ENCODE measurements at places on chromosomes 7 and 10.

DNA sequence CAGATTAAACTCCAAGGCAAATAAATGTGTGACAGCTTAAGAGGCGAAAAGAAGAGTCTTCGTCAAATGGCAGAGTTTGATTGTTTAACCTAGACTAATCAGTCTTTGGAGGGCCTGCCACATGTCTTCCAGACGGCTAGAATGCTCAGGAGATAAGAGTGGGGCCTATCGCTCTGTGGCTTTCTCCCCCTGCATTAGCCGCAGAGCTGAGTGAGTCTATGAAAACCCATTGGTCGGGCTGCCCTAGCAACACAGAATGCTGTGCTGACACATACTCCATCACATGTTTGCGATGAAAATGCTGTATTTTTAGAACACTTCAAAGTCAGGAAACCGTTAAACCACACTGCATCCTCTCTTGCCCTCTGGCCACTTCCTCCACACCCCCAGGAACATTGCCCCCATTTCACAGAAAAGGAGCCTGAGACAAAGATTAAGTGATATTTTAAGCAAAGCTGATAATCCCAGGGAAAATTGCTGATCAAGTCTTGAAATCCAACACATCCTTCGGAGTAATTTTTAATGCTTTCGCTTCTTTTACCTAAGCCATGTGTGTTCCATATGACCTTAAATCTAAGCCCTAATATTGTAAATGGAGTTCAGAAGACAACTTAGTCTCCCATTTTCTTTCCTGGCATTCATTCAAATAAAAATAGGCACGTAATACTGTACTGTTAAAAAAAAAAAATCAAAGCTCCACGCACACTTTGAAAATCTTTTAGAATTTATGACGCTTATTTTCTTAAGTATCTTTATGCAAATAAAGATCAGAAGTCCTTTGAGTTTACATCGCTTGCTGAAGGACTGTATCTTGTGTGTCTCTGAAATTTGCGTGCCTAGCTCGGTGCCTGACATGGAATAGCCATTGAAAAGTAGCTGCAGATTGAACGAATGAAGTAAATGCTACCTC, 161.2 kb downstream of the CELF2 start:
- peak; percentile 76 for DNase-seq

DNA sequence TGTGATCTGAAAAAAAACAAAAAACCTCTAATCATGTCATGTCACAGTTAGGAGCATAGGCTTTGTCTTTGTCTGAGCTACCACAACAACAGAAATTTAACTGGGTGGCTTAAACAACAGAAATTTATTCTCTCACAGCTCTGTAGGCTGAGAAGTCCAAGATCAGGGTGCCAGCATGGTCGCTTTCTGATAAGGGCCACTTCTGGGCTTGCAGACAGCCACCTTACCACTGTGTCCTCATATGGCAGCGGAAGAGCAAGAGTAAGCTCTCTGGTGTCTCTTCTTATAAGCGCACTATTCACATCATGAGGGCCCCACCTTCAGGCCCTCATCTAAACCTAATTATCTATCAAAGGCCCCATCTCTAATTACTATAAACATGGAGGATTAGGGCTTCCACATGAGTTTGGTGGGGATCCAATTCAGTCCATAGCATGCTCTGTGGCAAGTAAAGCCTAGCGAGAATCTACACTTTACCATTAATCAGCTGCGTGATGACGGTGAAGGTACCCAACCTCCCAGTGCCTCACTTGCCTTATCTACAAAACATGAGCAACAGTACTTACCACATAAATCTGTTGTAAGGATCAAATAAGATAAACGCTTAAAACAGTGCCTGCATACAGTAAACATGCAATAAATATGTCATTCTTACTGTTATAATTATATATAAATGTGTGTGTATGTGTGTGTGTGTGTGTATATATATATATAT, 17.3 kb downstream of the ZNF438 start:
- DNase-seq = no peak

DNA sequence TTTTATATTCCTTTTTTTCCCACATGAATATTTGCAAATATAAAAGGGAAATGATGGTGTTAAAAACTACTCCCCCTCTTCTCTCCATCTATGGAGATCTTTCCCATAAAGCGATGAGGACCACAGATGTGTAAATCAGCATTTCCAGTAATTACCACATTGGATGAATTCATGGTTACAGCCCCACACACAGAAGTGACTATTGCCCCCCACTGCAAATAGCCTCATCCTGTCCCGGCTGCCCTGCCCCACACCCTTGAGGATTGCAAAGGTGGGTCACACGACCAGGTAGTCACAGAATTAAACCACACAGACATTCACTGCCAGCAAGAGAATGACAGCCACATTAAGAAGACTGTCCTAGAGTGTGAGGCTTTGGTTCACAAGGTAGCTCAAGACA, 145.1 kb downstream of the DOCK4 start:
- no peak for DNase-seq

- DNase-seq = no peak
Measured at GRCh38 chr10:90224791-90225566, 523.6 kb downstream of the KIF20B start.

- DNase-seq = no peak
Measured at GRCh38 chr10:19046679-19047078, 1.9 kb upstream of the MALRD1 start.

GRCh38 chr7:67947191-67947590, 950.6 kb downstream of the TYW1 start:
- DNase-seq = no peak

GRCh38 chr7:91005841-91006240, 258.4 kb upstream of the FZD1 start:
- no peak for DNase-seq

- DNase-seq = peak; percentile 66
Measured at GRCh38 chr7:74083928-74084721, 521 bp downstream of the LIMK1 start.

GRCh38 chr7:159095979-159096411, 48.7 kb downstream of the VIPR2 start:
- DNase-seq = no peak

GRCh38 chr7:31302356-31302755, 38.2 kb downstream of the NEUROD6 start:
- no peak for DNase-seq

GRCh38 chr10:51524041-51524440, 175.4 kb downstream of the CSTF2T start:
- peak; percentile 69 for DNase-seq

DNA sequence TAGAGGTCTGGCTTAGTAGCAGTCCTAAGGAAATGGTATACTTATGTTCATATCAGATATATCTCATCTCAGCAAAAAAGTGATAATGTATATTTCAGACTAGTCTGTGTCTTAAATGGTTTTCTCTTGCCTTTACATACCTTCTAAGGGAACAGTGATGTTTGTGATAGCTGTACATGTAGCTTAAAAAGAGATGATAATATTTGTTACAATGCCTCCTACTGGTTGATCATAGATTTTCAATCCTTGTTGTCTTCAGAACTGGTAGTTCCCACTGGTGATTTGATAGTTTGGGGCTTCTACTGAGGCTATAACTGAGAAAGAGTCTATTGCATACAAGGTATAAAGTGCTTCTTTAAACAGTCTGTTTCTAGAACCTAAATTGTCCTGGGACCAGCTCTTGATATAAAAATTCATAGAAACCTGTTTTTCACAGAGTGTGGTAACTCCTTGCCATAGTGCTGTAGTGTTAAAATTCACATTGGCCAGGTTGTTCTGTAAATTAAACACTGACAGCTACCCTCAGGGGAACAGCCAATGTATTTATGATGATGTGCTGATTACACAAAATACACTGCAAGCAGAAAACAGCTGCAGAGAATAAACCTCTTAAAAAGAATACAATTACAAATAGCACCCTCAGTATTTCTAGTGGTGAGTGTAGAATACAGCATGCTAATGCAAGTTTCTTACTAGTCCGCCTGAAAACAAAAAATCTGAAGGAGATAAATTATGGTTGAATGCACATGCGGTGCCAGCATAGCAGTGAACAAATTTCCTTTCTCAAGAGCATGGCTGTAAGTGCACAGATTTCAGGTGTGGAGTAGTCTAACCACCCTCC, 90.3 kb downstream of the BTRC start:
- peak; percentile 31 for DNase-seq

DNA sequence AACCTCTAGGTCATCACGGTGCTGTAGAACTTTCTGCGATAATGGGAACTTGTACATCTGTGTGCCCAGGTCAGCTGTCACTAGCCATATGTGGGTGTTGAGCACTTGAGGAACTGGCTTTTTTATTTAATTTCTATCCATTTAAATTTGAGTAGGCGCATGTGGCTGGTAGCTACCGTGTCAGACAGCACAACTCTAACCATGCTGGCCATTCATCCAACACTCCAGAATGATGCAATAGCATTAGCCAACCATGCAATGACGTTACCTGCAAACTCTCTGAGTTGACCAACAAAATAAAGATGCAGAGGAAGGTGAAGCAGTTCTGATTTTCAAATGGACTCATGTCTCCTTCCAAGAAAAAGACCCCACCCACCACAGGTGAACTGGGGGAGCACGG, 24.4 kb upstream of the CHST15 start:
- DNase-seq = no peak

GRCh38 chr7:134029-134428, 58.3 kb upstream of the FAM20C start:
- DNase-seq = no peak

DNA sequence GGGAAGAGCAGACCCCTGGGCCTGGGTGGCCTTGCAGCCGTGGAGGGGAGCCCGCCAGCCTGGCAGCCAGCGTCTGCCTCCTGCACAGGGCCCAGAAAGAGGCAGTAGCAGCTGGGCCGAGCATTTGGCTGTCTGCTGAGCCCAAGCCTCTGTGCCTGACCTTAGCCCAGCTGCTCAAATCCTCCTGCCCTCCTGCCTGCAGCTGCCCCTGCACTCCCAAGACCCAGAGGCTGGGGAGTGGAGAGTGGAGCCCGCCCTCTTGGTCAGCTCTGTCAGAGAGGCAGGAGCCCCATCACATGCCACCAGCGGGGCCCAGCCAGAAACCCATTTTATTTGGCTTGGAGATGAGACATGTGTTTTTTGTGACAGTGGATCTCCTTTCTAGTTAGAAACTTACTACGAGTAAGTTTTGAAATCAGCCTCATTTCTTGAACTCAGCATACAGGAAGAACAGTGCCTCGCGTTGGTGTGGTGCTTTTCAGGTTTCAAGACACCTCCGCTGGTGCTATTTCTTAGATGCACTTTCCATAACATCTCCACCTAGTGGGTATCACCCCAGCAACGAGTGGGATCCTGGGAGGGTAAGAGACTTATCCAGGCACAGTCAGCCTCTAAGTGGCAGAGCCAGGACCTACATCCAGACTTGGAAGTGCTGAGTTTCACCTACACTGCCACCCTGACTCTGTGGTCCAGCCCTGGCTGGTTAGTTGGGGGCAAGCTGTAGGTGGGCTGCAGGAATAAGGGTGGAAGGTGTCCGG, 477.1 kb downstream of the RPS24 start:
- no peak for DNase-seq

- no peak for DNase-seq
Measured at GRCh38 chr10:34320265-34320664, 494.8 kb downstream of the PARD3 start.

GRCh38 chr7:22640269-22640668, 86.7 kb upstream of the IL6 start:
- DNase-seq = no peak

DNA sequence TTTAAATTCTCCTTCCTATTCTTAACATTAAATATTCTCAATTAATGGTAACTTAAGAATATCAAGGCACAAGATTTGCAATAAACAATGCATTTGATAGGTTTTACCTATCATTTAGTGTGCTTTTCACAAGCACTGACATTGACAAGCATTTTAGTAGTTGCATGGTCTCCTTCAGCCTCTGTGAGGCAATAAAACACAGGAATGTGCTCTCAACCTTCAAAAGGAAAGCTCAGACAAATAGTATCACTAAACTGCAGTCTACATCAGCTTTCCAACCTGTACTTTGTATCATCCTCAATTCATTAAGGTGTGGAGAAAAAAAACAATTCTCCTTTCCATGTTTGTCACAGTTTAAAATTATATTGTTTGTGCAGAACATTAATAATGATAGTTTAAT, 51.1 kb upstream of the TSPAN13 start:
- DNase-seq = no peak

DNA sequence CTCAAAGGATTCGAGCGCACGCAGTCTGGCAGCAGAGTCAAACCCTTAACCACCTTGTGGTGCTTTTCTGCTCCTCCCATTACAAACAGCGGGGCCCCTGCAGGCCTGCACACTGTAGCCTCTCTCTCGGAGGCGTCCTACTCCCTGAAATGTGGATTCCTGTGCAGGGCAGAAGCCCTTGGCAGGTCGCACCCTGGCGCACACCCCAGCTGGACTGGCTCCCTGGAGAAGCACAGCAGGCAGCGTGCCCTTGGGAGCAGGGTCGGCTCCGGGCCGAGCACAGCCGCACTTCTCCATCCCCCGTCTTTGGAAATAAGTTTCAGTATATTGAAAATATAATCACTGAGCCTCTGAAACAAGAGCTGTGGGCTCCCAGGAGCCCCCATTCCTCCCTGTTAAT, 144.1 kb downstream of the C10orf105 start:
- DNase-seq = no peak

GRCh38 chr7:70935311-70935710, 196.6 kb upstream of the GALNT17 start:
- DNase-seq = no peak

GRCh38 chr7:111082351-111082750, 8.6 kb upstream of the LRRN3 start:
- DNase-seq = no peak

- no peak for DNase-seq
Measured at GRCh38 chr10:61098966-61099365, 155.0 kb upstream of the RHOBTB1 start.

DNA sequence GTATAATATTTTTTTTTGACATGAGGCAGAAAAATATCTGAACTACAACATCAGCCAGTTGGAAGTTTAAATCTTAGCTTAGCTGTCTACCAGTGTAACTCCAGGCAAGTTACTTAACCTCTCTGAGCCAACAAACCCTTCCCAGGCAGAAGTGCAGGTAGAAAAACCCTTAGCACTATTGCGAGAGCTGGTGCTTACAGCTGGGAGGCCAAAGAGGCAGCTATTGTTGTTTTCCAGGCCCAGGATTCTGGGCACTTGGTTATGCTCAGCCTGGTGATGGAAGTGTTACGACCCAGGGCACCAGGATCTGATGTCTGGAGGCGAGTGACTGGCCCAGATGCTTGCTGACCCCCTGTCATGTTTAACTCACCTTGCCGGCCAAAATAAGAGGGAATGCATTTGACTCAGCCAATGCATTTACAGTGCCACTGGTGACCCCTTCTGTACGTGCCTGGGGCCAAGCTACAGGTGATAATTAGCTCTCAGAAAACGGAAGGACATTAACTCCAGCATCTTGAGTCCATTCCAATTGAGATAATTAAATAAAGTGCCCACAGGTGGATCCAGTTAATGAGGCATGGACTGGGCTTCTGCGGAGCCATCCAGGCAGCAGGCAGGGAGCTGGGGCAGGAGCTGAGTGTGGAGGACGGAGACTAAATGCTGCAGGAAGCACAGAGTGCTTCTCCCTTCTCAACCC, 126.5 kb upstream of the HABP2 start:
- DNase-seq = no peak

- DNase-seq = peak; percentile 79
Measured at GRCh38 chr10:69409968-69410367, 6.8 kb downstream of the TACR2 start.

All from fibroblast of mammary gland (primary cell).